ENCODE measurements at places on chromosomes 2 and 18. TPM values are rescaled to one million over a fixed set of nuclear protein-coding genes. Genes with fewer than 3 reads are reported as not detected.

GRCh38 chr2:11132036-11132671 lies 23.1 kb upstream of the SLC66A3 start:
- no peak for DNase-seq

HOXD13 gene
- not detected for polyA plus RNA-seq

DNA sequence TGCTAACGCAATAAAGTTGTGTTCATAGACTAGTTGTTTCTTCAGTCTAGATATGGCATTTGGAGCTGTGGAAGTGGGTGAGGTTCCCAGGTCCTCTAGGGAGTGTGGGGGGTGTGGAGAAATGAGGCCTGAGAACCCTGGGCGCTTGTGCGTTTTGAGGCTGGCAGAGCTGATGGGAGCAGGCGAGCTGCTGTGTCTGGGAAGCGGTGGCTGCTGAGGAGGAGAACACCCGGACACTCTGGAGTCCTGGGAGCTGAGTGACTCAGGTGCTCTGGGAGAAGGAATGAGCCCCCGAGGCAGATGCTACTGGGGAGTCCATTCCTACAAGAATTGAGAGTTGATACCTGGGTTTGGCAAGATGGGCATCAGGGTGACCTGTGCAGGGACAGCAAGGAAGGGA lies 67.5 kb downstream of the LPIN1 start:
- no peak for DNase-seq

RUFY4 gene
- polyA plus RNA-seq = 24.0 TPM

GRCh38 chr2:11213090-11213638 lies 57.9 kb downstream of the SLC66A3 start:
- no peak for DNase-seq

DNA sequence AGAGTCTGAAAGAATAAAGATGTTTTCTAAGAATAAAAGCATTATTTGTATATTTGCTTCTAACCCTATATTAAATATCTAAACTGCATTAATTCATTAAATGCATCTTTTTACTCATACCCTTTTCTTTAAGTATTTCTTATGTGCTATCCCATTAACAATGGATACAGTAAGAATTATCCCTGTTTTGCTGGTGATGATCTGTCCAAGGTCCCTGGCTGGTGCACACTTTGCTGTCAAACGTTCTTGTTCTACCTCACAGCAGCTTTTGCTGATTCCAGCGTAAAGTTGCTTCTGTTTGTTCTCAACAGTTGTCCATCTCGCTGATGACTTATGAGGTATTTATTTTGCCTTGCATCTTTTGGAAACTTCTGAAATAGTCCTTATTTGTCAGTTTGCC lies 504.0 kb downstream of the PLCL1 start:
- DNase-seq = no peak

DNA sequence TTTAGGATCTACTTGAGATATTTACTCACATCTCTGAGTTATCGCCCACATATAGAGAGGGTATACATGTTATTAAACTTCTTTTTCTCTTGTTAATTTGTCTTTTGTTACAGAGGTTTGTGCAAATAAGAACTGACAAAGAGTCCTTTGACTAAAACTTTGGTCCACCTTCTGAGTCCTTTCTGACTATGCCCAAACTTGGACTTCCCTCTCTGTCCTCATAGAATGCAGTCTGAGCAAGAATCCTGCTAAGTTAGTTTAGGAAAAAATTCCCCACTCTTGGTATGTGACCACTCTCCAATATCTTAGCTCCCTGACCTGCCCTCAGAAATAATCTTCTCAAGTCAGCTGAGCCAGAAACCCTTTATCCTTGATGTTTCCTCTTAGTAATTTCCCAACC lies 257.5 kb upstream of the REG3G start:
- DNase-seq = no peak

MPP4 gene
- not detected for polyA plus RNA-seq
